GOT3 (cell line): ENCODE measurements at places on chromosomes 12 and 14.

- no peak for DNase-seq
Observed at GRCh38 chr12:12327802-12328201, 22.2 kb downstream of the MANSC1 start.

DNA sequence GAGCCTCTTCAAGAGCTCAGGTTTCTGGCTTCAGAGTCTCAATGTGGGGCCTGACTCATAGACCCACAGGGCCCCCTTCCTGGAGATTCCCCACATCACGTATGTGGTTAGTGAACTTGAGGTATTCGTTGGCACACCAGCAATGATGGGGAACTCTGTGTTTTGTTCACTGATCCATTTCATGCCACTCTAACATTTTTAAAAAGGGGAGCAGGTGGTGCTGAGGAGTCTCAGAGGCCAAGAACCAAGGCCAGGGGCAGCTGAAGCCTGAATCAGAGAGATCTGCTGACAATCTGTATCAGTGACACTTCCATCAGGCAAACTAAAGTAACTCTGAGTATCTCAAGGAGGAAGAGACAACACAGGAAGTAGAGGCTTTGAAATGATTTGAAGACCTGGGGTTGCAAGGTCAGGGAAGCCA lies 323.4 kb downstream of the VRK1 start:
- no peak for DNase-seq

DNA sequence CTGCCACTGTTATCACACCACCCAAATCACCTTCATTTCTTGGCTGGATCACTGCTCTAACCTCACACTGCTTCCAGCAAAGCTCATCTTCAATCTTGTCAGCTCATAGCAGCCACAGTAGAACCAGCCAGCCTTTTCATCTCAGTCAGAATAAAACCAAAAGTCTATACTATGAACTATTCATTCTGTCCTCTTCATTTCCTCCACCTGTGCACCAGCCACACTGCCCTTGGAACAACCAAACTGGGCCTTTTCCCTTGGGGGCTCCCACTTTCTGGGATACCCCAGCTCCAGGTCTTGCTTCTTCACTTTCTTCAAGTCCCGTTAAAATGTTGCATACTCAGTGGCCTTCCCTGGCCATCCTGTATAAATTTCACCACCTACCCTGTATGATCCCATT lies 234.4 kb upstream of the DAAM1 start:
- no peak for DNase-seq

GRCh38 chr14:93797071-93797470 lies 8.8 kb upstream of the PRIMA1 start:
- no peak for DNase-seq

DNA sequence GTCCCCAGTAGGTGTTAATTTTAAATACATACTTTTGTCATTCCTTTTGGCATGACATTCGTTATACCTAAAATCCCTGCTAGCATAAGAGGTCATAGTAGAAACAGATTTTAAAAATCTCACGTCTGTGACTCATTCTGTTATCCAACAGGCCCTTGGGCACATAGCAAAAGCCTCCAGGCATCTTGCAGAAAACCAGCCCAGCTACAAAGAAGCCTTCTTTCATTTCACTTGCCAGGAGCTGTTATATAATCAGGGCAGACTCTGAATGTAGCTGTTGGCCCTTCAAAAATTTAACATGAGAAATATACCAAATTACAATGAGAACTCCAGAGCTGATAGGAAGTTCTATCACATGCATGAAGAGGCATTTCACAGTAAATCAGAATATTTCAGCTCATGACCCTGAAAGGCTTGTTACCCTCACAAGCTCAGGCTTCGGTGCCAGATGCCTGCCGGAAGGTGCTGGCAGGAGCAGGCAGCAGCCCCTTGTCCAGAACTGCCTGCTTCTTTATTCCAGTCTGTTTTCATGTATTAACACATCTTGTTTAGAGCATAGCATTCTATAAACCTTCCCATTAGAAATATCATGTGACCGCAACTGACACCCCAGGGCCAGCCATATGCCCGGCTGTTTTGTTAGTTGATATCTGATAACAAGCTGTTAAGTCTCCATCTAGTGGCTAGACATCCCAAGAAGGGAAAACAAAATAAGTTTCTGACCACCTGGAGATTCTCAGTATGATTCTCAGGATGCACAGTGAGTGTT lies 17.8 kb downstream of the E2F7 start:
- no peak for DNase-seq

DNA sequence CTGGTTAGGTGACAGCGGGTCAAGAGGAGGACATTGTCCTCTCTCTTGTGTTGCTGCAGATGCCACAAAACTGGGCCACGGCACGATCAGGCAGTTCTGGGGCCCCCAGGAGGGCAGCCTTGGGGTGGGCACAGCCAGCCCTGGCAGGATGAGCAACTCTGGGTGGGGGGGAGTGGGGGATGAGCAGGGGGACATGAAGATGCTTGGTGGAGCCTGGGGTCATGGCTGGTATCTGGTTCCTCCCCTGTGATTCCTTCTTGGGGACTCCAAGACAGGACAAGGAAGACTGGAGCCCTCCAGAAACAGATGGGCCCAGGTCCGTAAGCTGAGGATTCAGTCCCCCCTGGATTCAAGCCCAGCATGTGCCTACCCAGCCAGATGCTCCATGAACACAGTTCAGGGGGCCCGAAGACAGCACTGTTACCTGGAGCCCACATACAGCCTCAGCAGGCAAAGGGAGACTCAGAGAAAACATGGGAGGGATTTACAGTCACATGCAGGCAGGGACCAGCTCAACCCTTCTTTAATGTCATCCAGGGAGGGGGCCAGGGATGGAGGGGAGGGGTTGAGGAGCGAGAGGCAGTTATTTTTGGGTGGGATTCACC lies 10.4 kb downstream of the SERPINA1 start:
- DNase-seq = no peak

- no peak for DNase-seq
Observed at GRCh38 chr12:119440803-119441360, 106.4 kb downstream of the CCDC60 start.

GRCh38 chr12:39610436-39611025 lies 9.1 kb downstream of the ABCD2 start:
- no peak for DNase-seq

GRCh38 chr14:91947475-91948184 lies at the start of gene FBLN5:
FBLN5 (minus strand) TSS chr14:91947694; CDS start chr14:91947229, 465 bp downstream.
- DNase-seq = no peak

GRCh38 chr14:77403768-77404167 lies 19.6 kb downstream of the NOXRED1 start:
- DNase-seq = no peak

DNA sequence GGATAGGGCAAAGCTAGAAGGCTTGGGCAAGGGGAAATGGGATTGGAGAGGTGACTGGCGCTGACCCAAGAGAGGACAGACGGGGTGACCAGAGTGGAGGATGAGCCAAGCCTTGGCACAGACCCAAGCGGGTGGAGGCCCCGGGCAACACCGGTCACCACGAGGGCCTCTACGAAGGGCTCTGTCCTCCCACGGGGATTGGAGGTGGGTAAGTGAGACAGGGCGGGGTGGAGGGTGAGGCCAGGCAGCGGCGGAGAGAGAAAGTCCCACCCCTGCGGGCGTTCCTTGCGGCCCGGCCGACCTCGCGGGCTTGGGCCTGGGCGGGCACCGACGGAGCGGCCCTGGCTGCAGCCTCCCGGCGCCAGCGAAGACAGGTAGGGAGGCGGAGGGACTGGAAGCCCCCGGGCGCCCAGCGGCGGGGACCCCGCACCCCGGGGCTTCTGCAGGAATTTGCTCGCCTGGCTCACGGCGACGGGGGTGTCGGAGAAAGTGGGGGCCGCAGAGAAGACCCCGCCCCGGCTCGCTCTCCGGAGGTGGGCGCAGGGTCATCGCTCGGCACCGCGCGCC lies at the start of gene PAPLN:
Gene PAPLN (plus strand): TSS at position 288 of the 567 bp plus-strand sequence. CDS start 2,273 bp downstream, outside the sequence.
- DNase-seq = no peak

DNA sequence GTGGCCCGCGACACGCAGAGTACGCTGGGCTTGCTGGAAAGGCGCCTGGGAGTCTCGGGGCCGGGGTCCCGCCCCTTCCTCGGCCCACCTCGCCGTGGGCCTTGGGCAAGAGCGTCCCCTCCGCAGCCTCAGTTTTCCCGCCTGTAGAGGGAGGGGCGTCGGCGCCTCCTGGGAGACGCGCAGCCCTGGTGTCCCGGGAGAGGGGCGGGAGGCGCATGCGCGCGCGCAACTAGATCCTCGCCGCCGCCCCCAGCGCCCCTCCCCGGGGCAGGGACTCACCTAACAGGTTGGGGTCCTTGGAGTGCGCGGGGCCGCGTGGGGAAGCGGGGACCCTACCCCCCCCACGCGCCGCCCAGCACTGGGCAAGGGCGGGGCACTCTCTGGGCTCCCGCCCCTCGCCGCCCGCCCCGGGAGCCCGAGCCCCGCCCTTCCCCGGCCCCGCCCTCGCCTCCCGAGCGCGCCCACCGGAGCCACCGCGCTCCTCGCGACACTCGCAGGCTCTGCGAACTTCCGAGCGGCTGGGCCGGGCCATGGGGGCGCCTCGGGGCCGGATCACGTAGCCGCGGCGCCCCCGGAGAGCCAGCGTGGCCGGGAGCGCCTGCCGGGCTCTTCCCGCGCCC lies at the start of gene KIF26A:
Gene KIF26A (plus strand): TSS at position 490 of the 620 bp plus-strand sequence. CDS start 136 bp downstream, outside the sequence.
- DNase-seq = no peak

DNA sequence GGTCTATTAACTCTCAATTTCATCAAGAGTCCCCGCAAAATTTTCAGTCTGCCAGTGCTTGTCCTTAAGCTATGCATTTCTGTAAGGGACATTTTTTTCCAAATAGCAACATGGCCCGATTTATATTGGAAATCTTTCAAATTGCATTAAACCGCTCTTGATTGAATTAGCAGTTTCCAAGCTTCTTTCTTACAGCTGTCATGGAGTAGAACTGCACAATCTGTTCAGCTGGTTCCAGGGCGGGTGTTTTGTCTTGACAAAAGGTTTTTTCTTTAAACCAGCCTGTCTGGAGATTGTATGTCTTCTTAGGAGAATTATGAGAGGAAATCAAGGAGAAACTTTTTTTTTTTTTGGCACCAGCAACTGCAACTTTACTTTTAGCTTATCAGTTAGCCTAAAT lies 185.8 kb downstream of the ALG10B start:
- no peak for DNase-seq

DNA sequence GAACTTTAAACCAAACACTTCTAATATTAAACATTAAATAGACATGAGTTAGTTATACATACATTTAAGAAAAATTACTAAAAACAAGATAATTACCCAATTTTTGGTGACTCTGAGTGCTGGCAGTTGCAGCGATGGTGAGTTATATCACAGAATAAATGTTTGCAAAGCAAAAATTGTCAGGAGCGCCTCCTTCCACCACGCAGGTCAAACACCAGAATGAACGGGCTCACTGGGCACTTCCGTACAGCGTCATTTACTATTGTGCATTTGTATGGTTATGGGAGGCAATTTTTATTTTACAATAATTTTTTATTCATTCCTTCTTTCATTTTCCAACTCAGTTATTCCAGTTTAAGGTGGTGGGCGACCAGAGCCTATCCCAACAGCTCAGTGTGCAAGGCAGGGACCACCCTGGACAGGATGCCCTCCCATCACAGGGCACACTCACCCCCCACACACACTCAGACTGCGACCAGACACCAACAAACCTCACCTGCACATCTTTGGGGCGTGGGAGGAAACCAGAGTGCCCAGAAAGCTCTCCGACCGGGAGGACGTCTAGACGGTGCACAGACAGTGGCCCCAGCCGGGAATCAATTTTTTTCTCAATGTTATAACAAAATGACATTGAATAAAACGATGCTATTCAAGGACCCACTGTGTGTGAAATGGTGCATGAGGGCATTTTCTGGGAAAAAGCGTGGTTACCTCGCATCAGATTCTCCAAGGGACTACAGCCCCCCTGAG lies 67.2 kb downstream of the TESC start:
- no peak for DNase-seq

DNA sequence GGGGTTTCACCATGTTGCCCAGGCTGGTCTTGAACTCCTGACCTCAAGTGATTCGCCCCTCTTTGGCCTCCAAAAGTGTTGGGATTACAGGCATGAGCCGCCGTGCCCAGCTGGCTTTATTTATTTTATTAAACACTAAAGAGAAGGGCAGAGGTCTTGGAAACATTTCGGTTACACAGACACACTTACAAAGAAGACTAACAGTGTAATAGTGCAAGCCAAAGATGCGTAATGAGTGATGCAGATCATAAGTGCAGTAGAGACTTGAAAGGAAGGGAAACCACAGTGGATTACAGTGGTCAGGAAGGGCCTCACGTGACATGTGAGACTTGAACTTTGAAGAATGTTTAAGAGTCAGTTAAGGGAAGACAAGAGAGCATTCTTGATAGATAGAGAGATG lies 33.9 kb upstream of the CDK17 start:
- DNase-seq = no peak
